WERI-Rb-1 (cell line): ENCODE measurements at places on chromosomes 3 and 15.

DNA sequence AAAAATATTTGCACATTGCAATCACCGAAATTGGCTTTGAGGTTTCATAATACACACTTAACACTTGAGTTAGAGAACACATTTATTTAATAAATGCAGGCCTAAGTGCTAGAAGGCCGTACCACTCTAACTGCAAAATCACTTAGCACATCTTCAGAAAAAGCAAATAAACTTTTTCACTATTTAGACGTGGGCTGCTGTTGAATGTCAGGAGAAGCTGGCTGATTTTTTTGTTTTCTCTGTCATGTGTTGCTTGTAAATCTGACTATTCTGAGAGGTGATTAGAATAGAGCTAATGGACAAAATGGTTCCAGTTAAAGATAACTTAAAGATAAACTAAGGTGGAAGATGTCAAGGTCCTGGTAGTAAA, 265.1 kb downstream of the FOXP1 start:
- DNase-seq, result no peak

- peak; percentile 2 for DNase-seq
Measured at GRCh38 chr15:25178835-25179672, 224.3 kb downstream of the SNRPN start.

GRCh38 chr3:173932624-173933023, 535.1 kb downstream of the NLGN1 start:
- DNase-seq, result no peak

- peak; percentile 44 for DNase-seq
Measured at GRCh38 chr3:135023996-135024658, 229.1 kb downstream of the EPHB1 start.

- DNase-seq, result no peak
Measured at GRCh38 chr15:43515741-43516140, 1.7 kb upstream of the MAP1A start.

DNA sequence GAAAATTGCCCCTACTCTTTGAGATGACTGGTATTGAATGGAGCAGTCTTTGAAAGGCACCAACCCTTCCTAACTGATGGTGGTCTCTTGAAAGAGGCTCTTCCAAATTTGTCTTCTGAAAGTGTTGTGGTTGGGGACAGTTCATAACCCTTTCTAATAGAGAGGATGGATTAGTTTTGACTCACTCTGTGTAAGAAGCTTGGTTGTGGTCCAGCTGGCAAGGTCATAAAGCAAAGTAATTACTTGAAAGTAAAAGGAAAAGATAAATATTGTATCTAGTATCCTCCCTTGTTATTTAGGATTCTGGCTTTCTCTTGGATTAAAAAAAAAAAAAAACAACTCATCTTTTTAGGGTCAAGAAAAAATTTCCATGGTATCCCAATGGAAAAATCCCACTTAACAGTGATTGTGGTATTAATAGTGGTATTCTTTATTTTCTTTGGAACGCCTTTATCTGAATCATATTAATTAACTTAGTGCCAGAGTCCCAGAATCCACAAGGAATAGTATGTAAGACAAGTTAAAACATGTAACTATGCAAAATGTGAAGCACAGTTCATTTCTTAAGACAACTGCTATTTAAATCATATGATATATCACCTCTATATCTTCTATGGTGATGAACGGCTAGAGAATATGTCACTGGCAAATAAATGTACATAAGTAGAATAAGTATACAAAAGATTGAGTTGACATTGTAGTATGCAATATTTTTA, 469.3 kb upstream of the CDIN1 start:
- no peak for DNase-seq

DNA sequence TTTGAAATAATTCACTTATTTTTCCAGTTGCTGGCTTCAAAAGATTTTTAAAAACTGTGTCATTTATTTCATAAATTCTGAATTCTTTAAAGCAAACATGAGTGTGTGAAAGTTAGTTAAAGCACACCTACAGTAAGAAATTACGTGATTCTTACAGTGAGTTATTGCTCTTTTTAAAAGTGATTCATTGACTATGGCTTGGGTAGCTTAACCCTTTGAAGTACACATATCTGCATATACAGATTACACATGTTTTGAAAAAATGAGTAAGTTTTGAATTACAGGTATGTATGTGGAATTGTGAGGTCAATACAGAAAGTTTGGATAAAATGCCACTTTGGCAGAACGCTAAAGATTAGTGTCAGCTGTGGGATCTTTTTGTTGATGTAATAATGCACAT, 64.5 kb upstream of the MBNL1 start:
- no peak for DNase-seq

- DNase-seq, result peak; percentile 41
Measured at GRCh38 chr15:31327669-31328427, 1.2 kb downstream of the KLF13 start.

- no peak for DNase-seq
Measured at GRCh38 chr3:182855076-182855475, 61.8 kb downstream of the ATP11B start.
